ENCODE measurements at places on chromosomes 16 and 17.

- no peak for DNase-seq
These were observed 140.6 kb upstream of the SOX9 start for GRCh38 chr17:71980171-71980570.

- DNase-seq: no peak
These were observed 26.0 kb upstream of the ADCY9 start for GRCh38 chr16:4142268-4142667.

DNA sequence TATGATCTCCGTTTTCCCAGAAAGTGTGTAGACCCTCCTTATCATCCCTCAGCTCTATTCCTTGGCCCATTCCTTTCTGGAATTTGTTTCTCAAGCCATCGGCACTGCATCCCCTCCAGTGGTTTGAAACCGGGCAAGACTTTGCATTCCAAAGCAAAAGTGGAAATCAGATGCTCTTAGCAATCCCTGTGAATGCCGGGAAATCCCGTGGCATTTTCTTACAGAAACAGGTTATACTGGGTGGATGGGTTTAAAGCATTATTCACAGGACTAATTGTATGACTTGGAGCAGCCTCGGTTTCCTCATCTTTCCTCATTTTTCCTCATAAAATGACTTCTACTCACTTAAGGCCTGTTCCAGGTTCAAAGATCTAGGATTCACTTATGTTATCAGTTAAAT is 52.0 kb downstream of the MAP2K6 start:
- no peak for DNase-seq

GRCh38 chr17:74210191-74211140 is 2.9 kb upstream of the TTYH2 start:
- DNase-seq: peak; percentile 72

DNA sequence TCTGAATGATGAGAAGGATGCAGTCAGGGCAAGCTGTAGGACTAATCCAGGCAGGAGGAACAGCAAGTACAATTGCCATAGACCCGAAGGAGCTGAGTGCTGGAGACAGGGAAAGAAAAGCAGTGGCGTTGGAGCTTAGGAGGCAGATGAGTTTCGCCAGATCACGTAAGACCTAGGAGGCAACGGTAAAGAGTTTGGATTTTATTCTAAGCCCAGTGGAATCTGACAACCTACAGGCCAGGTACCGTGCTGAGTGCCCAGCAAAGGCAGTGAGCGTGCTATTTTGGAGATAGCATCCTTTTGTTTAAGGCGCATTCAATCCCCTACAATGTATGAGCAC is 1.2 kb downstream of the USP43 start:
- DNase-seq: no peak

GRCh38 chr17:16435925-16436886 is 20.8 kb downstream of the TRPV2 start:
- DNase-seq: no peak

- DNase-seq: no peak
These were observed 26.0 kb downstream of the NECAB2 start for GRCh38 chr16:83994087-83994486.

DNA sequence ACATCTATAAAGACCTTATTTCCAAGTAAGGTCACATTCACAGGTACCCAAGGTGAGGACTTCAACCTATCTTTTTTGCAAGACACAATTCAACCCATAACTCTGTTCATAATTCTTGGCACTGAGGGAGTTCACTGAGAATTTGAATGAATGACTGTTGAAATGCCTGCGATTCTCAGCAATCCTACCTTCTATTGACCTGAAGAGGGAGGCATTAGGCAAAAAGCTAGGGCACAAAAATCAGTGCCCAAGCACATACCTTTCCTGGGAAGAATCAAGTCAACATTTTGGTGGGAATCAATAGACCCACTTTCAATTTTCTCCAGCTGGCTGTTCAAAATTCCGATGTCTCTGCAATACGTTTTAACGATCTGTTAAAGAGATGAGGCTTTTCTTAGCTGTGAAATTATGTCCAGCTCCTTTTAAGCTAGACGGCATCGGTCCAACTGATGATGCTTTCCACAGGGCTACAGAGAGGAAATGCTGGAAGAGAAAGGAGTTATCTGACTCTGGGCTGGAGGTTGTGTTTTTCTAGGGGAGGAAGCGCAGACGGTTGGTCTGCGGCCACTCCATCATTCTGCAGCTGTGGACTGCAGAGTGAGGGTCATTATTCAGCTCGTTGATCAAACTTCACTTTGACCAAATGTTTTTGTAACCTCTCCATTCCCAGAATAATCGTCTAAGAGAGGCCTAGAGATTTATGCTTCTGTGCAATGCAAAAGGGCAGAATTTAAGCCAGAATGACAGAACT is 25.2 kb downstream of the BCO1 start:
- peak; percentile 84 for DNase-seq

DNA sequence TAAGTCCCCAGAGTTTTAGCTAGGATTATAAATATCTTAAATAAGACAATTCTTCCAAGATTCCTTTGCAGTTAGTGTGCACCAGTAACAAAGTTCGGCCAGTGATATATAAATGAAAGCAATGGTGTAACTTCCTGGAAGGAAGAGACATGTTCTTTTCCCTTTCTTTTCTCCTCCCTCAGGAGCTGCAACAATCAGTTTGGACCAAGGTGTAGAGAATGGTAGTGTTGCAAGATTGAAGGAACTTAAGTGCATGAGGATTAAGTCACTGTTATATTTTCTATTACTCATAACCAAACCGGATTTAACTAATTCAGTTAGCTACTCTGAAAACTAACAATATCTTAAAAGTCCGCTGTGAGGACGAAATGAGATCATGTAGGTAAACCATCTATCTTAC is 68.9 kb upstream of the KCNJ16 start:
- no peak for DNase-seq

GRCh38 chr17:64148017-64148631 is 18.2 kb upstream of the ERN1 start:
- no peak for DNase-seq

GRCh38 chr16:27676839-27677238 is 126.9 kb downstream of the KATNIP start:
- DNase-seq: no peak

DNA sequence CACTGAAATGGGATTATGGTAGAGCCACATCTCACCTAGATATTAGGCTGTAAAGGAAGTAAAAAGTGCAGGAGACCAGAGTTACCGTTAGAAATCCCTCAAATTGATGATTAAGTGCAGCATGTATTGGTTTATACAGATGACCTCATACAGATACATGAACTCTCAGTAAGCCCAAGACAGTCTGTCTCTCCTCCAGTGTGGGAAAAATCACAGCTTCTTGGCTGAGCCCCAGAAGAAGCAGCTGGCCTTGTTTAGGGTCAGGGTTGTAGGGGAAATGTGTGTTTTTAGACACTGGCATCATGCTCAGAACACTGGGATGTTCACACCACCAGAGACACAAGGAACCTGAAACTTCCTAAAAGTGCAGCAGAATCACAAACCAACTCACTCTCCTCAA is 135.9 kb downstream of the KATNIP start:
- no peak for DNase-seq

DNA sequence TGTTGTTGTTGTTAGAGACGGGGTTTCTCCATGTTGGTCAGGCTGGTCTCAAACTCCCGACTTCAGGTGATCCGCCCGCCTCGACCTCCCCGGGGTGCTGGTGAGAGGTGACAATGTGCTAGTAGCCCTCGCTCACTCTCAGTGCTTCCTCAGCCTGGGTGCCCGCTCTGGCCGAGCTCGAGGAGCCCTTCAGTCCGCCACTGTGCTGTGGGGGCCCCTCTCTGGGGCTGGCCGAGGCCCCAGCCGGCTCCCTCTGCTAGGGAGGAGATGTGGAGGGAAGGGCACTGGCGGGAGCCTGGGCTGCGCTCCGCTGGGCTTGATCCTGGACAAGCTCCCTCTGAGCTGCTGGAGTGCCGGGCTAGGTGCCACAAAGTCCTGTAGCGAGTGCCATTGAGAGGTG is 21.7 kb upstream of the RBL2 start:
- no peak for DNase-seq

GRCh38 chr16:89687092-89687940 is 827 bp downstream of the CDK10 start:
- DNase-seq: no peak

- DNase-seq: no peak
These were observed 7.4 kb downstream of the CBFB start for GRCh38 chr16:67036323-67036741.

GRCh38 chr17:45812102-45812501 is 28.0 kb downstream of the CRHR1 start:
- no peak for DNase-seq

DNA sequence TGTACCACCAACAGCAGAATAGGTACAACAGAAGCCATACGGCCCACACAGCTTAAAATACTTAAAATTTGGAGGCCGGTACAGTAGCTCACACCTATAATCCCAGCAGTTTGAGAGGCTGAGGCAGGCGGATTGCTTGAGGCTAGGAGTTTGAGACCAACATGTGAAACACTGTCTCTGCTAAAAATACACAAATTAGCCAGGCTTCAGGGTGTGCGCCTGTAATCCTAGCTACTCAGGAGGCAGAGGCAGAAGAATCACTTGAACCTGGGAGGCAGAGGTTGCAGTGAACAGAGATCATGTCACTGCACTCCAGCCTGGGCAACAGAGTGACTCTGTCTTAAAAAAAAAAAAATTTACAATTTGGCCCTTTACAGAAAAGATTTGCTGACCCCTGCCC is 17.0 kb downstream of the GFOD2 start:
- no peak for DNase-seq

DNA sequence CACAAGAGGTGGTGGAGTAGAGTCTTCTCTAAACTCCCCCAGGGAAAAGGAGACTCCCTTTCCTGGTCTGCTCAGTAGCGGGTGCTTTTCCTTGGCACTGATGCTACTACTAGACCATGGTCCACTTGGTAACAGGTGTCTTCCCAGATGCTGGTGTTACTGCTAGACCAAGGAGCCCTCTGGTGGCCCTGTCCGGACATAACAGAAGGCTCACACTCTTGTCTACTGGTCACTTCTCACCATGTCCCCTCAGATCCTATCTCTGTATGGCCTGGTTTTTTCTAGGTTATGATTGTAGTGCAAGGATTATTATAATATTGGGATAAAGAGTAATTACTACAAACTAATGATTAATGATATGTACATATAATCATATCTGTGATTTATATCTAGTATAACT is 49.7 kb upstream of the ARL4D start:
- DNase-seq: no peak

GRCh38 chr17:79991924-79992648 is 43.6 kb downstream of the TBC1D16 start:
- peak; percentile 45 for DNase-seq

DNA sequence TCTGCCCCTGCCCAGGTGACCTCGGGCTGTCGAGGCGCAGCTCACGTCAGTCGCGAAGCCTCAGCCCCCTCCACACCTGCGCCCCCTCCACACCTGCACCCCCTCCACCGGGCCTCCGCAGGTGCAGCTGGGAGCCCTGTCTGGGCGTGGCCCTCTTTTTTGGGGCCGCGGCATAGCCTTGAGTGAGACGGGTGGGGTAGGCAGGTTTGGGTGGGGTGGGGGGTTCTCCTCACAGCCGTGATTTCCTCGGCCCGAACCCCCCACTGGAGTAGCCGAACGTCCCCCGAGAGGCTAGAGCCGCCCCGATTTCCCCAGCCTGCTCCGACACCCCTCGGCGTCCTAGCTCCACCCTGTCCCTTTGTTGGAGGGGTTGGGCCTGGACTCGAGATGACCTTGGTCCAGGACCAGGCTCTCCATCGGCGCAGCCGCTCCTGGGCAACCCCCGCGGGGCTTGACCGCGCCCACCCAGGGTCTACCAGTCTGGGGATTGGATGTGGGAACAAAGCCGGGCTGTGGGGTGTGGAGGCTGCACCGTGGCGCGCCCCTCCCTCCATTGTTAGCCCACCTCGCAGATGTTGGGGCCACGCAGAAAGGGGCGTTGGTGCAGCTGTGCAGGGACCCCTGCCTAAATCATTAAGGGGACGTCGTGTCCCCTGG is 626 bp downstream of the TUBB3 start:
- DNase-seq: no peak

GRCh38 chr17:77473615-77474226 is 333.0 kb downstream of the SEC14L1 start:
- DNase-seq: no peak

- DNase-seq: peak; percentile 43
These were observed 160.1 kb downstream of the MAP2K4 start for GRCh38 chr17:12180644-12181261.

- no peak for DNase-seq
These were observed 23.1 kb upstream of the MEIOB start for GRCh38 chr16:1895068-1895467.

GRCh38 chr17:27640790-27641189 is 9.8 kb downstream of the LGALS9 start:
- no peak for DNase-seq

DNA sequence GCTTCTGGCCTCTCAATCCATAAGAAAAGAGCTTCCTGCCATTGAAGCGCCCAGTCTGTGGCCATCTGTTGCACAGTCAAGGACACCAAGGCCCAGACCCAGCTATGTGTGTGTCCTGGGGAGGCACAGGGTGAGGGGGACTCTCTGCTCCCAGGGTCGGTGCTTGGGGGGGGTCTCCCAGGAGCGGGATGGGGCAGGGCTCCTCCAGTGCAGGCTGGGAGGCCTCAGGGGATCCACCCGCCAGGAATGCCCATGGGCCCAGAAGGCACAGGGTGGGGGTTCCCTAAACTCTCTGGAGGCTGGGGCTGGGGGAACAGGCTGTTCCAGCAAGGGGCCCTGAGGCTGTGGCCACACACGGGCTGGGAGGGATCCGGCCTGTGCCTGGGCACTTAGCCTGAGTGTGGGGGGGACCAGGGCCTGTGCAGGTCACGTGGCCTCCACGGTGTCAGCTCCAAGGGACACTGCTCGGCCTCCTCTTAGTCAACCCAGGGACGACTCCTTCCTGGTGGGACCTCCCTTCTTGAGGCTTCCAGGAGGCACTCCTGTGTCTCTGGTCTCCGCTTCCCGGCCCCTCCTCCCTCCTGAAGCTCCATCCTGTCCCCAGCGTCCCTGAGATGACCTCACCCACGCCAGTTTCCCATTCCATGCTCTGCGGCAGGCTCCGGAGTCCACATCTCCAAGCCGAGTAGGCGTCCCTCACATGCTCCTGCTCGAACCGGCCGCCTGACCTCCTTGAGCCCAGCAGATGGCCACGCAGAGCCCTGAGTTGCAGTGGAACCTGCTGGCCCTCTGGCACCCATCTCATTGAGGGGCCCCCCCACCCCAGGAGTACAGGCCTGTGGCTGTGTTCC is 23.1 kb upstream of the BAHCC1 start:
- peak; percentile 58 for DNase-seq

DNA sequence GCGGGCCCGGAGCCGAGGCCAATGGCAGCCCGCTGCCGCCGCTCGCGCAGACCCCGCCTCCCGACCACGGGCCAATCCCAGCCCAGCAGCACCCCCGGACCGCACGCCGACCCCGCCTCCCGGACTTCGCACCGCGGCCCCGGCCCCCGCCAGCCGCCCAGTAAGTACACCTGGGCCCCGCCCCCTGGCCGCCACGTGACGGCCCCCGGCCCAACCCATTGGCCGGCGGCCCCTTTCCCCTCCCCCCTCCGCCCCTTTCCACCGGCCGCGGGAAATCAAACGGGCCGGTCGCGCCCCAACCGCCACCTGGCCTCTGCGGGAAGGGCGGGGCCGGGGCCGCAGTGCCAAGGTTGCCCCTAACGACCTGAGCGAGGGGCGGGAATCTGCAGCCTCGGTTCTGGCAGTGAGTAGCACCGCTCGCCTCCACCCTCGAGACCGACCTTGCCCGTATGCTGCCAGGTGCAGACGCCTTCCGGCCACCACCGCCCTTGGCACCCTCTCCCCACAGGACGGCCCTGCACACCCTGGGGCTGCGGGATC is at the start of gene YBX2:
YBX2 (minus strand) TSS at position 26 of the 540 bp plus-strand sequence. CDS start 139 bp downstream, outside the sequence.
- peak; percentile 45 for DNase-seq

Measured in hindlimb muscle (tissue), 1 donor.